Liver (tissue), 10 donors: ENCODE measurements at places on chromosomes 4 and X. TPM values are rescaled to one million over a fixed set of nuclear protein-coding genes. Genes with fewer than 3 reads are reported as not detected.

The GPR34 gene
- 4.5 TPM for total RNA-seq

The TLL1 gene
- total RNA-seq = 0.25 TPM

The EVC2 gene
- 1.3 TPM for total RNA-seq

The CCSER1 gene
- 2.3 TPM for total RNA-seq

The SPP1 gene
- total RNA-seq = 29.2 TPM

GRCh38 chr4:123651066-123651465 lies 254.5 kb downstream of the SPRY1 start:
- DNase-seq = no peak

GRCh38 chr4:53855581-53856250 lies 208.7 kb downstream of the CHIC2 start:
- DNase-seq = no peak

DNA sequence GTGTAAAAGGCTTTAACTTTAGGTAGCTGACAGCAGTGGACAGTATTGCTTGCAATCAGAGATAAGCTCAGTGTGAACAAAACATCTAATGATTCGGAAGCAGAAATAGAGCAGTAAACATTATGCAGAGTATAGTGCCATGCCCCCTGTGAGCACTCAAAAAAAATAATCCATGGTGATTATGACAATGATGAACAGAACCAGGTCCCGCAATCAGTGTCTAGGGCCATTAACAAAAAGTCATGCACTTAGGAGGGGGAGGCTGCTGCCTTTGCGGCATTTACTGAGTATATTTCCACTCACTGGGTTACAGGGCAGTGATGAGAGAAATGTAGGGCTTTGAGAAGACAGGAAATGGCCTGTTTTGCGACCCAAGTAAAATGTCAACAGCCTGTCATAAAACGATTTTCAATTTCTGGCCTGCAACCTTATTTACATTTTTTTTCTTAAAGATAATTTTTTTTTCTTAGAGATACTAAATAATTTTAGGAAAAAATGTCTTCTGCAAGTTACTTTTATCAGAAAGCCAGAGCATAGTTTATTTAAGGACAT lies 27.3 kb upstream of the NEIL3 start:
- no peak for DNase-seq

- DNase-seq = no peak
Observed at GRCh38 chr4:118941799-118942198, 53.1 kb downstream of the SYNPO2 start.

GRCh38 chr4:118589471-118590055 lies 95.6 kb upstream of the METTL14 start:
- no peak for DNase-seq

- DNase-seq = no peak
Observed at GRCh38 chrX:20633451-20633850, 366.7 kb upstream of the RPS6KA3 start.

DNA sequence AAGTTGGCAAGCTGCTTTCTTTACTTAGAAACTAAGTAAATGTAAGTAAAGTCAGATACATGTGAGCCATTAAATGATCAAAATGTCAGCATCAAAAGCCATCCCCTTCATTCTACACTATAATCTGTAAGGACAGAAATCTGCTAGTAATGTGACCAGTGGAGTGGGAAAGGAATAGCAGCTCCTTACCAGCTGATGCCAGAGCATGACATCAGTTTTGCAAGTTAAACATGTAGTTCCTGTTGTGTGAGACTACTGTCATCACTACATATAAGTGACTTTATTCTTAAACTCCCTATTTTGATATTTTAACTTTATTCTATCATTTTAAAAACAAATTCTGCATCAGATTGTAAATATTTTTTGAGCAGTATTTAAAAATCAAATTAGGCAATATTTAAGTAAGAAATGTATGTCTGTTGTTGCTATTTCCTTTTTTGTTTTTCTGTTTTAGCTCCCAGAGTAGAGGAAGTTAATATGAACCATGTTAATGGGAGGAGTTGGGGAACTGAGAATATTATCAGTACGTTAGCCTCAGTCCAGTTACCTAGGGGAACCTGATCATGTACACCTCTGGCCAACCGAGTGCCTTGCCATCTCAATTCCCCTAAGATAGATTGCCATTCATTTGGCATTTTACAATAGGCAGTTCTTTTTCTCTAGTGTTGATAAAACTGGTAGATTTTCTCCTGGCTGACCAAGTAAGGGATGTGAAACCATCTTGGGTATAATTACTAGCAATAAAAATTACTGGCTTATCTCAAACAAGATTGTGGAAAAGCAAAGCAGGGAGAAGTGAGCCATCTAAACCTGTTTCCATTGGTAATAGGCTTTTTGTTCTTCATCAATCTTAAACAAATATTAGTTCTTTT lies 34.7 kb downstream of the CCNI start:
- no peak for DNase-seq

DNA sequence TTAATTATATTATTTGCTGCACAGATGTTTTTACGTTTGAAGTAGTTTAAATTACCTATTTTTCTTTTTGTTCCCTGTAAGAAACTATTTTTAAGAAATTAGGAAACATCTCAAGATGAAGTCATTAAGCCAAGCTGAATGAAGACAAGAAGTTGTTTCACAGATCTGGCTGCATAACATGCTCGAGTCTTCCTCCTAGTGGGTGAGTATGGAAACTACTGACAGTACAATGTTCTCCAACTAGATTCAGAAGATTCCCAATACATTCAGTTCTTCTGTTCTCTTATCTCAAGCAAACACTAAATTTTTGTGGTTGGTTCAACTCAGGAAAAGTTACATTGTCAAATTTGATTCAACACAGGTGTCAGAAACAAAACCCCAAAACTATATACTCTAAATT lies 256.8 kb upstream of the VCX start:
- no peak for DNase-seq

DNA sequence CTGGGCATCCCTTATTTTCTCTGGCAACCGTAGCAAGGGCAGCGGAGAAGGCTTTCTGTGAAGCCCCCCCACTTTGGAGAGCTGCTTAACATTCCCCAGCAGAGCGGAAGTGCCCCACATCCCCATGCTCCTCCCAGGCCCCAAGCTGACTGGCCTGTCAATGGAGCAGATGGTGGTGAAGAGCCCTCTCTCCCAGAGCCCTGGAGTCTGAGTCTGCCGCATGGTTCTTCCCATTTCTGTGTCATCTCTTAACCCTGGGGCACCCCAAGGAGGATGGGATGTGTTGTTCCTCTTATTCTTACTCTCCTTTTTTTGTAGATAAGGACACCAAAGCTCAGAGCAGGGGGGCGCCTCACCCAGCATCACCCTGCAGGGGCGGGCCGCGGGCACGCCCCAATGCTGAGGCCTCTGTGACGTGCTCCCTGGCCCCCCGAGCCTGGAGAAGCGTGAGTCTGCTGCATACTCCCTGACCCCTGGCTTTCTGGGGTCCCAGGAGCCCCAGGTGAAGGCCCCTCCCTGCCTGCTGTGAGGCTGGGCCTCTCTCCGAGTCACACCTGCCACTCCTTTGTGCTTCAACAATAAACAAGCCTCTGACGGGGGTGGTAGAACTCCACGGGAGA lies 35.9 kb downstream of the ADRA2C start:
- DNase-seq = no peak

DNA sequence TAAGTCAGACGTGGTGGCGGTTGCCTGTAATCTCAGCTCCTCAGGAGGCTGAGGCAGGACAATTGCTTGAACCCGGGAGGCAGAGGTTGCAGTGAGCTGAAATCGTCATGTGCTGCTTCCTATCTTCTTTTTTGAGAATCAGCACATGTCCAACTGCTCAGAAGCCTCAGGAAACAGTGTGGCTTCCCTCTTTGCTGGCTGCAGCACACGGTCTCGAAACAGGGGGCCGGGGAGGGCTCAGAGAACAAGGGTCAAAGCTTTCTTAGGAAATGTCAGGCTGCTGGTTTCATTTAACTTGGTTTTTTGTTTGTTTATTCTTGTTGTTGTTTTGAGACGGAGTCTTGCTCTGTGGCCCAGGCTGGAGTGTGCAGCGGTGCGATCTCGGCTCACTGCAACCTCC lies 31.3 kb downstream of the CRLF2 start:
- DNase-seq = no peak

DNA sequence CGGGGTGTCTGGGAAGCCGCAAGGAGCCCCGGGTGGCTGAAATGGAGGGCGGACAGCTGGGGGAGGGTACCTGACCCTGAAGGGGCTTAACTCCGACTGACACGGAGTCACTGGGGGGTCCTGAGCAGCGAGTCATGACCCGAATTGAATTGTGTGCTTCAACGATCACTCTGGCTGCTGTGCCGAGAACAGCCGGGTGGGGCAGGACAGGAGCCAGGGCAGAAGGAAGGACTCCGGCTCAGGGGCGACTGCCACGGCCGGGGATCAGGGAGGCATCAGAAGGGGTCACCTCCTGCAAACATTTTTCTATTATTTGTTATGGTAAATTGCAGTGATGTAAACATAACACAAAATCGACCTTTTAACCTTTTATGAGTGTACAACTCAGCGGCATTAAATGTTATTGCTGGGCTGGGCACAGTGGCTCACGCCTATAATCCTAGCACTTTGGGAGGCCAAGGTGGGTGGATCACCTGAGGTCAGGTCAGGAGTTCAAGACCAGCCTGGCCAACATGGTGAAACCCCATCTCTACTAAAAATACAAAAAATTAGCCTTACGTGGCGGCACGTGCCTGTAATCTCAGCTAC lies 21.6 kb downstream of the ZFYVE28 start:
- DNase-seq = no peak

GRCh38 chrX:70916754-70917153 lies 8.2 kb upstream of the TEX11 start:
- no peak for DNase-seq

GRCh38 chrX:10854594-10854993 lies 234.2 kb upstream of the MID1 start:
- DNase-seq = no peak

DNA sequence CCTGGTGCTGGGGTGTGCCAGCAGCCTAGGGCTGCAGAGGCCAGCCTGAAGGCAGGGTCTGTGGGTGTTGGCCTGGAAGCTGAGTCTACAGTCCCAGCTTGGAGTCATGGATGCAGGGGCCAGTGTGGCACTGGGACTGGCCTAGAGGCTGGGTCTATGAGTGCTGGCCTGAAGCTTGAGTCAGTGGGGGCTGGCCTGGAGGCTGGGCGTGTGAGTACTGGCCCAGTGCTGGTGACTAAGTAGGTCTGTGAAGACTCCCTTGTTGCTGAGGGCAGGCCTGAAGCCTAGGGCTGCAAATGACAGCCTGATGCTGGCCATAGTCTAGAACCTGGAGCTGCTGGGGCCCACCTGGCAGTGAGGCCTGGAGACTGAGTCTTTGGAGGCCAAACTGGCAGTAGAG lies 31.3 kb upstream of the ALG13 start:
- no peak for DNase-seq

DNA sequence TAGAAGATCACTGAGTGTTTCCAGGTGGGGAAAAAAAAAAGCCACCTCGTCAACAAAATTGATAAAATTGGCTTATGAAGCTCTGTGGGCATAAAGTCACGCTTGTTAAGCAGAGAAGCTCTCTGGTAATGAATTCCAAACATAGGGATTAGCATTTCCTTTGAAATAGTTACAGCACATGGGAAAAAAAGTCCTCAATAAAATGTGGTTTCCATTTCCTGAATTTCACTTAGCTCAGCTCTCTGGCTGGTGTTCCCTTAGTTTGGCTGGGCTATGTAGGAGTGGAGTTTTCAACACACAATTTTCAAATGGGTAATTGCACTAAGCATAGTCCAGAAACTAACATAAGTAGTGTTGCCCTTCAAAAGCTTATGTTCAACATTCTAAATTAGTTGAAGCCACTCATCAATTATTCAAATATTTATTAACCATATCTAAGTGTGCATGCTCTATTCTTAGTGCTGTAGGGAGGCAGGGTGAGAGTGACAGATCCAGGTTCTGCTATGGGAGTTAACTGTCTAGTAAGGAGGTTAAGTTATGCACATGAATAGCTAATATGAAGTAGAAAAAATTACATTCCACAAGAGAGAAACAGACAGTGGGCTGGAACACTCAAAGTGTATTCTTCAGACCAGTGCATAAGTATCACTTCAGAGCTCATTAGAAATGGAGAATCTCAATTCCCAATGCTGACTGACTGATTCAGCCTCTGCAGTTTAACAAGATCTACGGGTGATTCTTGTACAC lies 445.7 kb downstream of the SMARCA1 start:
- no peak for DNase-seq

DNA sequence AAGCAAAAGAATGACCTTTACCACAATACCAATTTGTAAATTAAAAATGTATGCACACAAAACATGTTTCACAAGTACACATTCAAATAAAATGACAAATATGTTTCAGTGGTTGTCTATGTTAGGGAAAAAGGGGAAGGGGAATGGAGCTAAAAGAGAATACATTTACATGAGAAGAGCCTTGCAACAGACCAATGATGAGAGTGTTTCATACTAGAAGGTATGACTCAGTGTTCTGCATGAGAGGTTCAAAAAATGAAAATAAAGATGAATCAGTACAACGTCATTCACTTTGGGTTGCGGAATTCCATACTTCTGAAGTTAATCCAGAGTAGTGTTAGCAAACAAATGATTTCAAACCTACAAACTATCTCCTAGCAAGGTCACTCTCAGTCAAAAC lies 51.7 kb downstream of the RPGR start:
- no peak for DNase-seq

DNA sequence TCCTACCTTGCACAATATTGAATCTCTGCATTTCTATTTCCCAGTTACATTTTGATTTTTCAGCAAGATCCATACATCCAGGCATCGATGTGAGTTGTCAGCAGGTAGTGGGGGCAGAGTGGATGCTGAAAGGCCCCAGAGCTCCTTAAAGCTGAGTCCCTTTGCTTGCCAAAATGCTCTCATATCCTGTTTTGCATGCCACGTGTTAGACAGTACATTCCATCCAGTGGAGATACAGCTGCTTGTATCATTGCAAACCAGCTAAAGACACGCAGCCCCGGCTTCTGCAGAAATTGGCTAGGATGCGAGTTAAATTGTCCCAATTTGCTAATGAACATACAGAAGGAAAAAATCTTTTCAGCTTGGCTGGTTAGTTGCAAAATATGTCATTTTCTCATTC lies 179.6 kb upstream of the MXRA5 start:
- no peak for DNase-seq

GRCh38 chrX:50035126-50035525 lies 112.7 kb downstream of the CLCN5 start:
- DNase-seq = no peak

GRCh38 chrX:56068274-56068758 lies 163.8 kb upstream of the KLF8 start:
- DNase-seq = no peak

GRCh38 chr4:57193209-57193810 lies 83.1 kb upstream of the IGFBP7 start:
- DNase-seq = no peak

GRCh38 chr4:176959980-176960379 lies 167.3 kb upstream of the VEGFC start:
- no peak for DNase-seq

DNA sequence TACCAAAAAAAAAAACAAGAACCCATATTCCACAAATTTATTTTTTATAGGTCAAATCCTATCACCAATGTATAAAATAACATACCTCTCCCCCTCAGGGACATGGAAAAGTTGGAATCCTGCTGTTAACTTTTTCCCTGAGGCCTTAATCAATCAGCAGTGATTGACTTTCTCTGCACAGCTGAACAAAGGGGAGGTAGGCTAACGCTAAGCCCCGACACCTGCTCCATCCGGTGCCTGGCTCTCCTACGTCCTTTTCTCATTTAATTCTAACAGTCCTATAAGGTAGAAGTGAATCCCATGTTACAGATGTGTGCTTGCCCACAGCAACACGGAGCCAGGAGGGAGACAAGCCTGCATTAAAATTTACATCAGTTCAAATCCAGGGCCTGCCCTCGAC lies 2.8 kb downstream of the CENPU start:
- DNase-seq = no peak

- DNase-seq = no peak
Observed at GRCh38 chrX:39640866-39641265, 456.9 kb downstream of the BCOR start.
